ENCODE measurements at places on chromosomes 4 and X.

DNA sequence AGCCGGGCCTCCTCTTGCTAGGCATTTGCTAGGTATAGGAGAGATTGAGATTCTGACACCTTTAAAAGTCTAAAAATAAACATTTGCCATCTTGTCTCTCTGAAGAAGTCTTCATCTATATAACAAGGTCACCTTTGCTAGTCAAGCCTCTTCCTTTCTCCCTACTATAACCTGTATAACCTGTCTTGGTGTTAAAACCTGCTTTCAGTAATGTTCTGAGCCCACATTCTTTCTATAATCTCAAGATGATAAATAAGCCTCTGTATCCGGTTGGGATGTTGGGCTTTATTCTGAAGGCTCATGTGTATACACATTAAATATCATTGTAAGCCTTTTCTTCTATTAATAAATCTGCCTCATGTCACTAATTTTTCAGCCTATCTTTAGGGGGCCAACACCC, 10.2 kb downstream of the ASIC5 start:
- DNase-seq: no peak

DNA sequence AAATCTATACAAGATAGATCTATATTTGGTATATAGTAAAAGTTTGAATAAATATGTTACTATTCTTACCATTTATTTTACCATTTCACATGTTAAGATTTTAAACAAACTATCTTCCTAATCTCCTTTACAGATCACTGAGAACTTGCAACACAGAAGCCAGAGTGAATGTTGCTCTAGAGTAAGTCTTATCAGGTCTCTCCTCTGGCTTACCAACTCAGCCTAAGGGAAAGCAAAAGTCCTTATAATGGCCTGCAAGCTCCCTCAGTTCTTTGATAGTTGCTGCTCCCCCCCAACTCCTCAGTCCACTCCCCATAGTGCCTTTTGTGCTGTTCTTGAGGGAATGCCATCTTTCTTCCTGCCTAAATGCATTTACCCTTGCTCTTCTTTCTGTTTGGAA, 25.7 kb upstream of the SLC7A11 start:
- no peak for DNase-seq

GRCh38 chrX:51215266-51215665, 117.4 kb upstream of the NUDT10 start:
- DNase-seq: no peak

GRCh38 chrX:115503099-115503498, 57.9 kb upstream of the PLS3 start:
- DNase-seq: no peak

DNA sequence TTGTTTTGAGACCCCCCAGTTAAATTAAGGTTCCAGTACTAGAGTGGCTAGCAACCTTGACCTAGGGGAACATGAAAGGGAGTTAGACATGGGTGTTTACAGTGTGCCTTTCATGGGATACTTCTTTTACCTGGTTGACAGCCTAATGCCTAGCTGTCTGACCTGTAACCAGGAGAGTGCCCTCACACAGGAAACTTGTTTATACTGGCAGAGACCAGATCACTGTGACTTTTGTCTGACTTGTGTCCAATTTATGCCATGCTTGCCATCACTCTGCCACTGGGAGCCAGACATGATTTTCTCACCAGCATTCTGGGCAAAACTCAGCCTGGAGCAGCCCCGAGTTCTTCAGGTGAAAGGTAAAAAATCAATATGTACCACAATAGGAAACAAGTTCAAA, 305.9 kb downstream of the CHIC1 start:
- no peak for DNase-seq

Measured in GM04503 (cell line).